ENCODE measurements at places on chromosomes 7 and 10.

DNA sequence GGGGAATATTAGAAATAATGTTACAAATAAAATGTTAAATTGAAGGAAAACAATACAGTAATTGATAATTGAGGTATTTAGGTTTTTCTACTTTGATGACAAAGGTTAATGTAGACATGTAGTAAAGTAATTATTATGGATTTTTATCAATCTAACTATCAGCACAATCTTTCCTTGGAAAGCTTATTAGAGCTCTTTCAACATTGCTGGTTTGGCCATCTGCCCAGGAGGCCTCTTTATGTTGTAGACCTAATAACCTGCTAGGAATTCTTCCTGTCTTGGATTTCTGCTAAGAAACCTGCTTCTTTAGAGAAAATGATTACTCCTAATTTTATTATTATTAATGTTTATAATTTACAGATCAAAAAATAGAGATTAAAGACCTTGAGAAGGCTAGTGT is 78.9 kb downstream of the CHRM2 start:
- DNase-seq: peak; percentile 48

- DNase-seq: peak; percentile 30
These were observed 252.6 kb downstream of the CELF2 start for GRCh38 chr10:11270135-11270857.

GRCh38 chr7:154843670-154844237 is 159.2 kb downstream of the PAXIP1 start:
- DNase-seq: no peak

DNA sequence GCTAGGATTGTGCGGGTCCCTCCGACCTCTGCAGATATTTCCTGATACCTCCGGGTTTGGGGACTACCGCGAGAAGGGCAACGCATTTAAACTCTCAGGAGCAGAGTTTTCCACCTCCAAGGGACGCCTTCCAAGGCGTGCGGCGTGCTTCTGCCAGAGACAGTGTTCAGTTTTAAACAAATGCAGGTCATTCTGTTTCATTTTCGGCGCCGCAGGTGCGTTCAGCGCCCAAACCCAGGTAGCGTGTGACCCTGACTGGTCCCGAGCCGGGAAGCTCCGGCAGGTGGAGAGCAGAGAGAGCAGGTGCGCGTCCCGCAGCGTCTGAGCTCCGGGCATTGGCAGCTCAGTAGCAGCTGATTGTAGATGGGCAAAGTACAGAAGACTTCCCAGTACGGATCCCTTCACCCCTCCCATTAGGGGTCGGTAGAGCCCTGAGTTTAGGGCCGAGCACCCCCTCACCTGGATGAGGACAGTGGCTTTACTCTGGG is 1.4 kb upstream of the CYP26A1 start:
- no peak for DNase-seq

GRCh38 chr10:8639486-8640185 is 585.1 kb downstream of the GATA3 start:
- no peak for DNase-seq

- no peak for DNase-seq
These were observed 347.5 kb downstream of the GRID1 start for GRCh38 chr10:86019141-86019540.

DNA sequence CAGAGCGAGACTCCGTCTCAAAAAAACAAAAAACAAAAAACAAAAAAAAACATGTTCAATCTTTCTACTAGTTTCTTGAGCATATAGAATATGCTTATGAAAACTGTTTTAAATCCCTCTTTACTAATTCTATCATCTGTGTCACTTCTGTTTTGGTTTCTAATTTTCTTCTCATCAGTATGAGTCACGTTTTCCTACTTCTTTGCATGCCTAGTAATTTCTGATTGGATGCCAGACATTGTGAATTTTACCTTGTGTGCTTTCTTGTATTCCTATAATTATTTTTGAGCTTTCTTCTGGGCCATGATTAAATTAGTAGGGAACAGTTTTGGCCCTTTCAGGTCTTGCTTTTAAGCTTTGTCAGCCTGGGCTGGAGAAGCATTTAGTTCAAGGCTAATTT is 9.9 kb downstream of the MICU1 start:
- DNase-seq: peak; percentile 4

DNA sequence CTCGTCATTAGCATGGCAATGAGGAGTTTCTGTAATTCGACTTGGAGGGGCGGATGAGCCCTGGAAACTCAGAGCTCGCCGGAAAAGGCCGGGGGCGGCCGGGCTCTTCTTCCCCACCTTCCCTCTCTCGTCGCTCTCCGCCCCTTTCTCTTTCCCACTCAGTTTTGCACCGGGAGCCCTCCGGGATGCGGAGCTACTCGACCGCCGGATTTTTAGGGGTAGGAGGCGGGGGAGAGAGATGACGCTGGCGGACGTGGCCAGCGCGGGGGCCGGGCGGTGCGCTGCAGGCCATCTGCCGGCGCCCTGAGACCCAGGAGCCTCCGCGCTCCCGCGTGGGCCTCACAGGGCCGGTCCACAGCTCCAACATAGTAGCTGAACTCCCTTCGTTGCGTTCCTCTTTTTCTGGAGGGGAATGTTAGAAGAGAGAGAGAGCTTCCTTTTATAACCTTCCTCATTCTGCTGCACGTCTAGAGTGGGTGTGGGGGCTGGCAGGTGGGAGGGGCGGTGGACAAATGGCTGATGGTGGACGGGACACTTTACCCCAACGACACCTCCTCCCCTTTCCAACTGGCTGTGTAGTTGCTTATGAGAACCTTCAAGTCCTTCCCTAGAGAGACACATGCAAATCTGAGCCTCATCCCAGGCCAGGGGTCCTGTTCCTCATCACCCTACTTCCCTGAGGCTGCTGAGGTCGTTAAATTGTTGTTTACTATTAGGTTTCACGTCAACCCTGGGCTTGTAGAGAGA is 1.1 kb upstream of the HOXA1 start:
- DNase-seq: peak; percentile 76

- DNase-seq: no peak
These were observed 342.5 kb downstream of the PTPRN2 start for GRCh38 chr7:158244873-158245723.

DNA sequence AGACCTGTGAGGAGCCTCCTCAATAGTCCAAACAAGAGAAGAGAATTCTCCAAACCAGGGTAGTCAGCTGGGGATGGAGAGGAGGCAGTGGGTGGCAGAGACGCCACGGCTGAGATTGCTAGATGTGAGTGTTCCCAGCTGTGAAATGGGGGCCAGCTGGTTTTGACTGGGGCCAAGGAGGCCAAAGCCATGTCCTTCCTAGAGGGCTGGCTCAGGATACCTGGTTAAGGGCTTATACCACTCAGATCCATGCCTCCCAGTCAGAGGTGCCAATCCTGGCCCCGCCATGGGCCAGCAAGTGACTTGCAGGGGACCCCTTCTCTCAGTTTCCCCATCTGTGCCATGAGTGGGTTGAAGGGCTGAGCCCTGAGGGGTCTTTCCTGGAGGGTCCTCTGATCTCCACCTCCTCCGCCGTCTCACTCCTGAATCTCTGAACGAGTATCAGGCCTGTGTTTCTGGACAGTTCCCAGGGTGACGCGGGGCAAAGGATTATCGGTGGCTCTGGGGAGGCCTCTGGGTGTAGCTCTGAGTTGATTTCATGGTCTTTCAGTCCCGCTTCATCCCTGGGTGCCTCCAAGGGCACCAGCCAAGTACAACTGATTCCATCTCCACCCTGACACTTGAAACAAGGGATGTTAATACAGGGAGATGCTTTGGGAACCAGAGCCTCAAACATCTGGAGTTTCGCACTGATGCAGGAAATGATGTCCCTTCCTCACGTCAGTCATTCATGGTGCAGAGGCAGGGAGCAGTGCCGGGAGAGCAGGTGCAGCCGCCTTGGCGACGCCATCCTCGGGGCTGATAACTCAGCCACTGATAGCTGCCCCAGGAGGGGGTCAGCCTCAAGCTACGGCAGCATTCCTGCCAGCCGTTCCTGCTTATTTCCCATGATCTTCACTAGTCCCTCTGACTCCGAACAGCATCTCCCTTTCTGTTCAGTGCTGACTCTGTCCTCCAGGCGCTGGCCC is 126.7 kb downstream of the RGS10 start:
- DNase-seq: no peak

GRCh38 chr10:48525113-48525512 is 79.8 kb downstream of the ARHGAP22 start:
- DNase-seq: no peak

GRCh38 chr10:79349072-79349491 is 1.8 kb downstream of the PPIF start:
- DNase-seq: no peak

GRCh38 chr7:2255145-2256139 is 13.4 kb downstream of the NUDT1 start:
- DNase-seq: peak; percentile 87

- no peak for DNase-seq
These were observed 62.6 kb downstream of the CALD1 start for GRCh38 chr7:134842062-134842461.

DNA sequence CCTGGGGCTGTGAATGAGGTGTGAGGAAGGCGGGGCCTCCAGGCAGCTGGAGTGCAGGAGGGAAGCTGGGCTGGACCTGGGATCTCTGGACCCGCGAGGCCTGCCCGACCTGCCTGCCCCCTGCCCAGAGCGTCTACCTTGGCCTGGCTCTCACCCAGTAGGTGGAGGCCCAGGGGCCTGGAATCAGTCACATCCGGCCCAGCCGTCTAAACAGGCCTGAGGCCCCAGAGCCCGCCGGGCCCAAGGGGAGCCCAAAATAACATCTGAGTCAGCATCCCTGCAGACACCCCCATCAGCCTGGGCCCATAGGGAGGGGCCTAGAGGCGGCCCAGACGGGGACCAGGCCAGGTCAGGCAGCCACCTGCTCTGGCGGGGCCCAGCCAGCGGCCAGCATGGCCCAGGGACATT is 15.1 kb upstream of the ELN start:
- peak; percentile 76 for DNase-seq

DNA sequence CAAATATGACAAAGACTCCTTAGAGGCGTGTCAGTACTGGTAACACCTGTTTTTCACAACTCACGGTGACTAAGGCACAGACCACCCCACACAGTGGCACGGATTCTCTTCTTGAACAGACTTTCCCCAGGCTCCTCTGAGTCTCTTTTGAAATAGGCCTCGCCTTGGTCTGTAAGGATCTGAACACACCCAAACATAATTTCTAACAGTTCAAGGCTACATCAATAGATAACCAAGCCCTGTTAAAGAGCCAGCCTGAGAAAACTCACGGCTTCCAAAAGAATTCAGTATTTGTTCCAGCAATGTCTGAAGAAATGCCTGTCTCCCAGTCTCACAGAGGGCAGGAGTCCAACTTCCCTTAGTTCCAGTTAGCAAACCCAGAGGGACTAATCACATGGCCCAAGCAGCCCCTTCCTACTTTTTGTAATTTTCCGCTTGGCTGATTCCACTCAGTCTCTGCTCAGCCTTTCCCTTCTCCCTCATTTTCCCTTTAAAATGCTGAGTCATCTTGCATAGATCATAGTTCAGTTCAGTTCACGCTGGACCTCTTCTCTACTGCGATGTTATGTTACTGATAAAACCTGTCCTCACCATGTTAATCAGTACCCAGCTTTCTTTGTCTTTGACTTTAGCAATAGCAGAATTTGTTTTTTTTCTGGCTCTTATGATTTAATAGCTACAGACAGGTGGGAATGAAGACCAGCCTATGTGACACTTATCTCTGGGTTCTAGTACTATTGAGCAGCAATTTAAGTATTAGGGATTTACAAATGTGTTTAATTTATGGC is 22.6 kb upstream of the AKR1C3 start:
- DNase-seq: peak; percentile 88

DNA sequence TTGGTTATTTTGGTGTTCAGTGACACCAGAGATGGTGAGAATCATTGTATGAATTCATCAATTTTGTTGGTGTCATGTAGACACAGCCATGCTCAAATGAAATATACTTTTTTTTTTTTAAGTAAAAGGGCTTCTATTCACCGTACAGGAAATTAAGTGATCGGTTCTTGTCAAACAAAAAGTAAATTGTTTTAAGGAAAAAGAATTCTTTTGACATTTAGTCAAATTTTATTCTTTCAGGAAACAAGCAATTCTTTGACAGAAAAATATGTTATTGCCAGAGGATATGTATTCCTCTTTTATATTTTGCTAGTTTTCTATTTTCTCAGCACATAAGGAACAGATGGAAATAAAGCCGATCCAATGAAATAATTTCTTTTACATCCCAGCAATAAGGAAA is 551.9 kb downstream of the MAGI2 start:
- no peak for DNase-seq

DNA sequence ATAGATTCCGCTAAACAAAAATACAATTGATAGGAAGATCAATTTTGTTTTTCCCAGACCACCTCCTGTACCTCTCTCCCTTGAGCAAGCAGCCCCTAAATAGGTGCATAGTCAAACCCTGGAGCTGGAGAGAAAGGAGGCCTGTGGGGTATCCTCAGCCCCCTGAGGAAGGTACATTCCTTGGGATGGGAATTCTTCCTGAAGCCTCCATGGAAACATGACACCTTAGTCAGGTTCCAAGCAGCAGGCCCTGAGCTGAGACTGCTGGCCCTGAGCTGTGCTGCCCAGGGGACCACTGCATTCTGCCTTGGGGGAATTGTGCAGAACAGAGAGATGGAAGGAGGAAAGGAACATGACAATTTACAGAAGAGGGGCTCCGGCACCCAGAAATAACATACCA is 7.4 kb downstream of the HNRNPF start:
- DNase-seq: no peak

DNA sequence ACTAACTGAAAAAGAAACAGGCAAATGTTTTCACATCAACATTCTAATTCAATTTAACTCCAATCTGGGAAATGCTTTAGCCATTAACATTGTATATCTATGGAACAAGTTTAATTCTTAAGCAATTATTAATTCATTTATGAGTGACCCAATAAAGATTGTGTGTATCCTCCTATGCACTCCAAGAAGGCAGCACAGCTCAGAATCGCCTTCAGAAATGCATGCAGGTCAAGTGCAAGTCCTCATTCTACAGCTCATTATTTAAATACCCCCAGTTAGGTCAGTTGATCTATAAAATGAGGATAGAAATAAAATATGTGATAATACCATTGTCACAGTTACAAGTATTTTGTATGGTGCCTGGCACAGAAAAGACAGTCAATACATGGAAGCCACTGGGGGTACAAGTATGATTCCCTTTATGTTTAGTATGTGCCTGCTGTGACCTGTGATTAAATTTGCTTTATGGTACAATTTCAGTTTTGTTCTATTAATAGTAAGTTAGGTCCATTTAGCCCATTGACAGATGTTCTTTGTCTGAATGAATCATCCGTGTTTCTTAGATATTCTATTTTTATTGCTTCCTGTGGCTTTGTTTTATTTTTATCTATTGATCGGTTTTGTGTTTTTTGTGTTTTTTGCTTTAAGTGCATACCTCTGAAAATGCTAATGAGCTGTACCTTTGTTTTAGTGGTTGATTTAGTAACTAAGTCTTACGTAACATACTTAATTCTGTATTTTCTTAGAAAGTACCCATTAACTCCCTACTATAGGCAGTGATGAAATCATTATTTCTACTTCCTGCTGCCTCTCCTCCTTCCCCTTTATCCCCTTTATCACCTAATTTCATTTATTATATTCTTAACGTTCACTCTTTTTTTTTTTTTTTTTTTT is 42.8 kb downstream of the CPXM2 start:
- peak; percentile 32 for DNase-seq
